WERI-Rb-1 (cell line): ENCODE measurements at places on chromosomes 1 and 21.

GRCh38 chr1:219185486-219186117, 11.9 kb downstream of the LYPLAL1 start:
- DNase-seq = no peak

- DNase-seq = no peak
Observed at GRCh38 chr1:151035167-151035566, 1.2 kb upstream of the BNIPL start.

DNA sequence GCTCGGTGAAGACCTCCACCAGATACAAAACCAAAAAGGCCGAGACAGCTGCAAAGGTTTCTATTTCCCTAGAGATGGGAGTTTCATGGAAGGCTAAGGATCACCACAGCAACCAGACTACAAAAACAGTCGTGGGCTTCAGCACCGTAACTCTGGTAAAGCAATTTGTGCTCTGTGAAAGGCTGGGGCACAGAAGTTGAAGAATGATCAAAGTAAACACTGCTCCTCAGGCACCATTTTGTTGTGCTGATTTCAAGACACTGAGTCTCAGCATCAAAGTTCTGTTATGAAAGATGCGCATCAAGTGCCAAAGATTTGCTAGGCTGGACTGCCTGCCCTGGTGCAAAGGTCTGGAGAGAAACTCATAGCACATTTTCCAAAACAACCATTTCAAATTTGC, 116.2 kb downstream of the TGFBR3 start:
- no peak for DNase-seq

DNA sequence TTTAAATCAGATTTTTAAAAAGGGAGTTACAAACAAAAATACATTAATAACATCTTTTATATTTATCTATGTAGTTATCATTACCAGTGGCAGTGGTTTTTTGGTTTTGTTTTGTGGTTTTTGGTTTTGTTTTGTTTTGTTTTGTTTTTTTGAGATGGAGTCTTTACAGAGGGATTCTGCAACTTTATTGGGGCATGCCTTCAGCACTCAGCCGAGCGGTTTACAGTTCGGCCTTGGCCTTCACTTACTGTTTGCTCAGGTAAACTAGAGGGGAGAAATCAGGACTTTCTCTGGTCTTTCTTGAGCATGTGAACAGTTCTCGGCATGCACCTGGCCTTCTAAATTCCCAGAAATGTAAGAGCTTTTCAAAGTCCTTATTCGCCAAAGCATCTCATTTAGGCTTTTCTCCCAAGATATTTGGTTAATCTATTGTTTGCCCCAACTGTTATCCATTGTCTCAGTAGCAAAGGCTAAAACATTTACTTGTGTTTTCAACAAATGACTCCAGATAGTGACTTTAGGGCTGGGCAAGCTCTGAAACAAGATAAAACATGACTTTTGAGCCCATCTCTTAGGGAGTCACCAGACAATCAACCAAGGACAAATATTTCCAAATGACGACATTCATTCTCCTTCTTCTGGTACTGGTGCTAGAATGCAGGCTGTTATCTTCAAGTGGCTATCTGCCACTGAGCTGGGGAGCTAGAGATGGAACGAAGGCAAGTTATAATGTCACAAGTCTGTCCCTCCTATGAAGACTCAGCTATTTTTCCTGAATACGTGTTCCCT, 48.4 kb upstream of the ADORA3 start:
- DNase-seq = no peak

DNA sequence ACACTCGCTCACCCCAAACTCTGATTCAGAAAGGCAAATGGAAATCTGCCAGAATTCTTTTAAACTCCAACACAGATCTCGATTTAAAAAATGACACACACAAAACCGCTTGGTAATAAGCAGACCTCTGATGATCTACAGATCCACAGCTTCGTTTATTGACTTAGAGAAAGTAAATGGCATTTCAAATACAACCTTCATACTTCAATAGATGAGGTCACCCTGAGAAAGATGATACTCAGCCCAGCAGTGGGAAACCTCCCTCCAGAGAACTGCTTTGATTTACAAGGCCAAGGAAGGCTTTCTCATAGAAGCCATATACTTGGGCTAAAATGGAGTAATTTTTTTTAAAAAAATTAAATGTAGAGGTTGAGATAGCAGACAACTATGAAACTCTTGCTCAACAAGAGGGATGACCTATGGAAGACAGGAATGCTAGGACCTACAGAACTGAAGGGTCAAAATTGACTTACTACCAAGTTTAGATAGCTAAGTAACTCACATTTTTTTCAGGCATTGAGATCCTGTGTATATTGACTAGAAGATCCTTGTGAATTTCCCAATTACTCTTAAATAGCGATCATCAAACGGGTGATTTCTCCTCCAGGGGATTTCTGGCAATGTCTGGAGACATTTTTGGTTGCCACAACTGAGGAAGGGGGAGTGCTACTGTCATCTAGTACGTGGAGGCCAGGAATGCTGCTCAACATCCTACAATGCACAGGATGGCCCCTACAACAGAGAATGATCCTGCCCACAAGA, 143.9 kb downstream of the CLIC6 start:
- DNase-seq = no peak

DNA sequence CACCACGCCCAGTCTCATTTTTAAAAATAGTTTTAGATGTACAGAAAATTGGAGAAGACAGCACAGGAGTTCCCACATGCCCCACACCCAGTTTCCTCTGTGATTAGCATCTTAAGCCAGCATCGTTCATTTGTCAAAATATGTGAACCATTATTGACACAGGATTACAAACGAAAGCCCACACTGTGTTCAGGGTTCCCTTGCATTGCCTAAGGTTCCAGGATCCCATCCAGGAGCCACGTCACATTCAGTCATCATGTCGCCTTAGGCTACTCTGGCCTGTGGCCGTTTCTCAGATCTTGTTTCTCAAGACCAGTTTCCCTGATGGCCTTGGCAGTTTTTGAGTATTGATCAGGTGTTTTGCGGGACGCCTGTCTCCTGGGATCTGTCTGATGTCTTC, 34.7 kb upstream of the TNFRSF1B start:
- DNase-seq = no peak

DNA sequence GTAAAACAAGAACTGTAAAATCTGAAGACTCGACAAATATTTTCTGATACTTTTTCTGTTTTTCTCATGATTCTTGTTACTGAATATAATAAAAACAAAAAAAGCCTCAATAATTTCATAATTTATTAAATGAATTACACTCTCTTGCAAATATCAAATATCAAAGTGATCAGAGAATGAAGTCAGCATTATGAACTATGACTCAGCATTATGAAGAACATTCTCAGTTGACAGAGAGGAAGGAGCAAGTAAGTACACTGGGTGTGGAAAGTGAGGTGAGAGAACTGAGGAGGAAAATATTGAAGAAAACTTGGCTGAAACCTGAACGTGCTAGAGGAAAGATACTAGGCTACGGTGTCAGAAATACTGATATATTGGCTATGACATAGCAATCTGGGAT, 529.5 kb downstream of the KCNT2 start:
- no peak for DNase-seq

- DNase-seq = no peak
Observed at GRCh38 chr1:28885472-28885877, 28.9 kb upstream of the EPB41 start.

- peak; percentile 83 for DNase-seq
Observed at GRCh38 chr1:155989242-155990004, 11.1 kb upstream of the ARHGEF2 start.

GRCh38 chr1:232873412-232873811, 68.2 kb downstream of the MAP10 start:
- DNase-seq = no peak

- DNase-seq = no peak
Observed at GRCh38 chr1:155975375-155976061, 2.8 kb downstream of the ARHGEF2 start.

DNA sequence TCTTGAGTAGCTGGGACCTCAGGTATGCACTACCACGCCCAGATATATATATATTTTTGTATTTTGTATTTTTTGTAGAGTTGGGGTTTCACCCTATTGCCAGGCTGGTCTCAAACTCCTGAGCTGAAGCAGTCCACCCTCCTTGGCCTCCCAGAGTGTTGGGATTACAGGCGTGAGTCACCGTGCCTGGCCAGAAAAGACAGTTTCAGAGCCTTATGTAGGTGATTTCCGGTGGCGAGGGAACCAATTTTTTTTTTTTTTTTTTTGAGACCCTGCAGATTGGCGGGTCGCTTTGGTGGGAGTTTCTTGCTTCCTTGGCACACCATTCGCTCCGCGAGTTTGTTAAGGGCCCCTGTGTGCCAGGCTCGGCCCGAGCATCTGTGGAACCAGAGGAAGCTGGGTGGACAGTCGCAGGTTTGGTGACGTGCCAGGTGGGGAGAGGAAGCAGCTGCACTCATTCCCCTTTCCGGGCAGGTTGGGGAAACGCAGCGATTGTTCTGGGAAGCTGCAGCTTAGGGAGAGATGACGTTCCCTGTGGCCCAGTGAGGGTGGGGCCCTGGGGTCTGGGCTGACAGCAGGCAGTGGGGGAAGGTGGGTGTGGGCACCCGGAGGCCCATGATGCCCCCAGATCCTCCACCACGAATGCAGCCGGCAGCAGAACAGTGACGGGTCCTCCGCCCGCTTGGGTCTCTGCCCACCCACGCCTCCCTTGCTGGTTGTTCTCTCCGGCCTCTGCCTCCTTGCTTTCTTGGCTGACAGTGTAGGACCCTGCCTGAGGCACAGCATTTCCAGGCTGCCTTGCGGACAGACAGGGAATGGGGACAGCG, 25.1 kb downstream of the SPSB1 start:
- DNase-seq = no peak

GRCh38 chr1:23459338-23459757, 24.6 kb downstream of the ASAP3 start:
- DNase-seq = no peak

DNA sequence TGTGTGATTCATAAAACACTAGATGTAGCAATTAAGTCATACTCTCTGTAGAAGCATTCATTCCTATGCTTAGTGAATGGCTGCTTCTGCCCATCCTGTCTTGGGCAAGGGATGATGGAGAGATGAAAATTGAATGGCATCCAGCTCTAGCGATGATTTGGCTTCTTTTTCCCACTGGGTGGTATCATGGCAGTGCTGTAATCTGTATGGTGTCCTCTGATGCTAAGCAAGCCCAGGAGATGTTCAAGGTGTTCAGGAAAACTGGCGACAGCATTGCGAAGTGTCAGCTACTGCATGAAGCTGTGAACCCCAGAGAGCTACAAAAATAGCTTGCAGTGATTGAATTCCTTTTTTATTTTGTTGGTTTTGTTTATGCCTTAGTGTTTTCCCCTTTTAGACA, 48.9 kb upstream of the LEPR start:
- no peak for DNase-seq

DNA sequence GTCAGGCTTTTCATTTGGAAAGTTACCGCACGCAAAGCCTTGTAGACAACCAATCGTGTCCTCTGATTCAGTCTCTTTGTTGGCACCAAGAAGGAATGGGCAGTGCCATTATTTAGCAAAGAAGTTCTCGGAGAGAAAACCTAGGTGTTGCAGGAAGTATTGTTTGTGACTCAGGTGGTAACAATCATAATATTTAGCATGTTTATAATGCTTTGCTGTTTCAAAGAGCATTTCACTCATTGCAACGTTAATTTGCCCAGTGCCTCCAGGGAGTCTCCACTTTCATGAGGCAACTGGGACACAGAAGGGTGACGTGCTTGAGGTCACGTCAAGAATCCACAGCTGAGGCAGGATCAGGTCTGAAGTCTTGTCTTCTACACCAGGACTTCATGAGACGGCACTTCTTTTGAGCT, 31.4 kb downstream of the STPG1 start:
- DNase-seq = no peak

- DNase-seq = no peak
Observed at GRCh38 chr1:184253921-184254320, 132.9 kb upstream of the C1orf21 start.

- DNase-seq = peak; percentile 94
Observed at GRCh38 chr1:210250665-210250997, 18.0 kb downstream of the SERTAD4 start.

DNA sequence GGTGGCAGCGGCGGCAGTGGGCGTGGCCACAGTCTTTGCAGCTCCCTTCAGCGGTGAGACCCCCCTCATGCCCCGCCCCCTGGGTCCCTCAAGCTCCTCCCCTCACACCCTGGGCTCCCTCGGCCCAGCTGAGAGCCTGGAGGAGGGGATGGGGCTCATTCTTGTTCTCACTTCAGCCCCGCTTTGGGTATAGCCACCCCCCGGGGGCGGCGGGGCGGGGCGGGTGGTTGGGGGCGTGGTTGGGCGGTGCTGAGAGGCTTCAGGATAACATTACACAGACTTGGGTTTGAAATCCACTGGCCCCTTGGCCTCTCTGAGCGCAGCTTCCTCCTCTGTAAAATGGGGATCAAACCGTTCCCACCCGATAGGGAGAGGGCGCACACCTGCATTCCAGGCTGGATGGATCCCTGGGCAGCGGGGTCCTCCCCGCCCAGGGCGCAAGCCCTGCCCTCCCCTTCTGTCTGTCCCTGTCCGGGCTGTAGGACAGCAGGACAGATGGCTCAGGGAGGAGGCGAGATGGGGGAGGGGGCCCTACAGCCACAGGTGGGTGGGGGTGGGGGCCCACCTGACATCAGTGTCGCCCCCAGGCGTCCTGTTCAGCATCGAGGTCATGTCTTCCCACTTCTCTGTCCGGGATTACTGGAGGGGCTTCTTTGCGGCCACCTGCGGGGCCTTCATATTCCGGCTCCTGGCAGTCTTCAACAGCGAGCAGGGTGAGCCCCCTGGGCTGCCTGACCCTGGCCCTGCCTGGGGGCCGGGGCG, 5.1 kb downstream of the CLCNKA start:
- DNase-seq = no peak

DNA sequence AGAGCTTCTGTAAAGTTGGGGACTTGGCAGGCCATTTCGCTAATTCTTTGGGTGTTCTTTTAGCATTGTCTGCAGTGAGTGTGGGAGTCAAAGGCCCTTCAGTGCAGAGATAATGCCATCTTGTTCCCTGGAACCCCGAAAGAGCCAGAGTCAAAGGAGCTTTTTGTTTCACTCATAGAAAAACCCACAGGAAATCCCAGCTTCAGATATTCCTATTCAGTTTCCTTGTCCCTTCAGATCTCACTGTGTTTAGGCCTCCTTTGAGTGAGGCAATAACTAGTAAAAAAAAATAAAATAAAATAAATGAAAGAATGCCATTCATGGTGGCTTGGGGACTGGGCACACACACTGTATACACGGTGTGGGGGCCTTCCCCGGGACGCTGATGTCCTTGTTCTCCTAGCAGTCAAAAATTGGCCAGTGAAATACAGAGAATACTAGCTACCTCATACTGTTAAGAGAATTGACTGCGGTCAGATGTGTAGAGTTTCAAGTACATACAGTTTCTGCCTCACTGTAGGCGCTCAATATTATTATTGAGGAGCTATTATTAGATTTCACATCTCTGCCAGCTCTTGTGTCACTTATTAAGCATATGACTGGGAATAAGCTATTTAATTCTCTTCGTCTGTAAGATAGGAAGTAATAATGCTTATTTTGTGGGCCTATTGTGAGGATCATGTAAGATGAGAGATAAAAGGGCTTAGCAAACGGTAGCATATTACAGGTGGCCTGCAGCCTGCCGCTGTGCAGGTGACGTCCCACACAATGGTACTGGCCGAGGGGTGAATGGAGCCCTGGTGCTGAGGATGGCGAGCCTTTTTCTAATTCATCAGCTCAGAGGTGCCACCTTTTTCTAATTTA, 16.7 kb downstream of the DISC1 start:
- DNase-seq = no peak
